A549 treated with CpdA at 1 μM for 4 hours (cell line): ENCODE measurements at places on chromosomes 16 and 17. TPM values are rescaled to one million over a fixed set of nuclear protein-coding genes. Genes with fewer than 3 reads are reported as not detected.

FZD2 gene
- 27.4 to 44.8 TPM (median 41.2 TPM) in 5 replicates for total RNA-seq

ENPP7 gene
- not detected in 5 replicates for total RNA-seq

PIK3R6 gene
- total RNA-seq = not detected in 5 replicates

CLEC18B gene
- 0.25 to 0.54 TPM (median 0.37 TPM) in 4 of 5 replicates, not detected in the other for total RNA-seq

ACSM2A gene
- not detected in 5 replicates for total RNA-seq

CCL7 gene
- total RNA-seq = 0.19 to 0.82 TPM (median 0.61 TPM) in 5 replicates

PTGES3L gene
- total RNA-seq = 0.55 to 0.99 TPM (median 0.84 TPM) in 5 replicates

FLOT2 gene
- 64.3 to 77.1 TPM (median 74.3 TPM) in 5 replicates for total RNA-seq

HEATR9 gene
- total RNA-seq = not detected in 5 replicates

TBC1D28 gene
- total RNA-seq = not detected in 5 replicates

HOXB4 gene
- total RNA-seq = 0.09 to 0.17 TPM (median 0.13 TPM) in 5 replicates

ATP6V0C gene
- 139 to 302 TPM (median 247 TPM) in 5 replicates for total RNA-seq

TMEM238L gene
- not detected in 5 replicates for total RNA-seq

TPSG1 gene
- 0.08 to 0.16 TPM in 2 of 5 replicates, not detected in the others for total RNA-seq

PITPNM3 gene
- 1.7 to 2.4 TPM (median 1.9 TPM) in 5 replicates for total RNA-seq

KRTAP1-5 gene
- total RNA-seq = 0.12 TPM in 1 of 5 replicates, not detected in the others

PYY gene
- 0.11 TPM in 1 of 5 replicates, not detected in the others for total RNA-seq

FOXN1 gene
- 0.02 to 0.20 TPM (median 0.04 TPM) in 3 of 5 replicates, not detected in the others for total RNA-seq

BEAN1 gene
- total RNA-seq = 2.4 to 3.8 TPM (median 2.8 TPM) in 5 replicates

SRCIN1 gene
- 0.84 to 3.1 TPM (median 2.3 TPM) in 5 replicates for total RNA-seq

CHRNE gene
- 0.06 to 0.17 TPM (median 0.13 TPM) in 4 of 5 replicates, not detected in the other for total RNA-seq
